ENCODE measurements at places on chromosomes 6 and 20.

GRCh38 chr6:48535582-48536009 lies 424.6 kb upstream of the PTCHD4 start:
- DNase-seq, result no peak

DNA sequence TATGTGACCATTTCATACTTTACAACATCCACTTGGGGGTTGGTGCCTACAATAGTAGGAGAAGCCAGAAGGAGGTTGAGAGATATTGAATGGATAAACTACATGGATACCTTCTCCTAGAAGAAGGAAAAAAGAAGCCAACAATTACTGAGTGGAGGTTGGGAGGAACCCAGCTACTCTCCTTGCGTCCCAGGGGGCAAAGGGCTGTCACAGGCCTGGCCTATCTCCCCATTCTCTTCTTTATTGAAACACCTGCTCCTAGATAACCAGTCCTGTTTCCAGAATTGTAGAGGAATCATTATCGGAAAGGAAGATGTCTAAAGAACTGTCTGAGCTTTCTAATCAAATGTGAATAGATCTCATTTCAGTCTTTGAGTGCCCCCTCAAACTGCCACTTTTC lies 115.1 kb downstream of the MAP7 start:
- no peak for DNase-seq

- no peak for DNase-seq
Measured at GRCh38 chr20:63930971-63931553, 25.2 kb downstream of the UCKL1 start.

GRCh38 chr6:105336986-105337385 lies 65.9 kb downstream of the PREP start:
- no peak for DNase-seq
